ENCODE measurements at places on chromosomes 7 and 10.
A peak's percentile ranks its signal among the peaks of the same experiment; 100 is the strongest.

GRCh38 chr10:88670497-88670896 lies 6.3 kb downstream of the LIPF start:
- no peak for DNase-seq

DNA sequence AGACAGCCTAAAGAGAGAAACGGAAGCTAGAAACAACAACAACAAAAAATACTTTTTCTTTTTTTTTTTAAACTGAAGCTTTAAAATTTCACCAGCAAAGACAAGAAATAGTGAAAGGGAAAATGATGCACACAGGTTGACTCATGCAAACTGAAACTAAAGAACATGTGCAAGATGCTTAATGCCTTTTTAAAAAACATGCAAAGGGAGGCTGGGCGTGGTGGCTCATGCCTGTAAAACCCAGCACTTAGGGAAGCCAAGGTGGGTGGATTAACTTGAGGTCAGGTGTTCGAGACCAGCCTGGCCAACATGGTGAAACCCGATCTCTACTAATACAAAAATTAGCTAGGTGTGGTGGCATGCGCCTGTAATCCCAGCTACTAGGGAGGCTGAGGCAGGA lies 15.1 kb upstream of the CUBN start:
- peak; percentile 2 for DNase-seq

DNA sequence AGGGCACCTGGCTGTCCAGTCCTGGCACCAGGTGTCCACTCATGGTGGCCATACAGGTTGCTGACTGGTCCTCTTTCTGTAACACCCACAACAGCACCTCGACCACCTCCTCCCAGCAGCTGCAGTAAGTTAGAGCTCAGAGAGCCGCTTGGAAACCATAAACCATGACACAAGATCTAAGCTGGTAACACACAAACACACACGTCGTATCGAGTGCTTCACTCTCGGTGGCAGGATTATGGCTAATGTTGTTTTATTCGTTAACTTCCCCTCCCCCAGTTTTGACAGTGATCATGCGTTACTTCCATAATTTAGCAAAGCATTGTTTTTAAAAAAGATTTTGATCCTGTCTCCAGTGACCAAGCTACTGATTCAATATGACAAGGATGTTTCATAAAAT lies 59.7 kb downstream of the CAMK2B start:
- no peak for DNase-seq

DNA sequence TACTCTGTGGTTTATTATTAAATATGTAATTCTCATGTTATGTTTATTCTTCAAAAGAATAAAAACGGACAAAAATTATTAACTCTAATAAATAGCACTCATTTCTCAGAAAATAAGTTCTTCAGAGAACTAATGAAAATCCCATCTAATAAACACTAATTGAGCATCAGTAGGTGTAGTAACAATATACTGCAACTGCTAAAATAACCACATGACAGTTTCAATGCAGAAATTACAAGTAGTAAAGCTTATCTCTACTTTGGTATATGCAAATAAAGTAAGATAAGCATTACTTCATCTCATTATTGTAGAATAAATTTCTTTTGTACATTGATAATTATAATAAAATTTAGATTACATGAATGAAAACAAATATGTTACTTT lies 56.4 kb upstream of the DKK1 start:
- DNase-seq = no peak

GRCh38 chr7:117322741-117323304 lies at the start of gene WNT2:
TSS of gene WNT2 (minus strand) at chr7:117323058. CDS start at chr7:117322989, 69 bp downstream.
- DNase-seq = no peak

- DNase-seq = no peak
Observed at GRCh38 chr10:91907914-91908336, 1.4 kb downstream of the FGFBP3 start.

DNA sequence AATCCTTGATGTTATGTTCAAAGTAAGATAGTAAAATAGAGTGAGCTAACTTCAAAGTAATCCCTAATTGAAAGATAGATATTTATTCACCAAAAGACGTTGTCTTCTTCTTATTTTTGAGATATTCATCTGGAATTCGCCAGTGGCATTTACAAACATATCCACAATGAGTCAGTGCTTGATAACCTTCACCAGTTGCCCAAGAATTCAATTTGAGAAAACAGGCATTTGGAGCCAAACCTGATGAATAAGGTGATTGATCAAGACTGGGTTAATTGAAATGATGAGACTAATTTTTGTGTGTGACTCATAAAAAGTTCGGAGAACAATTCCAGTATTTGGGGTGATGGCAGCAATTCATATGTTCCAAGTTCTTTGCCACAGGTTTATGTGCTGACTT lies 344.0 kb downstream of the ARL4A start:
- no peak for DNase-seq

GRCh38 chr10:70193391-70193844 lies 23.1 kb upstream of the SAR1A start:
- no peak for DNase-seq

- DNase-seq = no peak
Observed at GRCh38 chr10:103490986-103491314, 2.6 kb upstream of the NEURL1 start.

- no peak for DNase-seq
Observed at GRCh38 chr10:106555599-106555998, 608.9 kb downstream of the SORCS1 start.

GRCh38 chr10:80253266-80253962 lies 36.0 kb downstream of the MAT1A start:
- no peak for DNase-seq

DNA sequence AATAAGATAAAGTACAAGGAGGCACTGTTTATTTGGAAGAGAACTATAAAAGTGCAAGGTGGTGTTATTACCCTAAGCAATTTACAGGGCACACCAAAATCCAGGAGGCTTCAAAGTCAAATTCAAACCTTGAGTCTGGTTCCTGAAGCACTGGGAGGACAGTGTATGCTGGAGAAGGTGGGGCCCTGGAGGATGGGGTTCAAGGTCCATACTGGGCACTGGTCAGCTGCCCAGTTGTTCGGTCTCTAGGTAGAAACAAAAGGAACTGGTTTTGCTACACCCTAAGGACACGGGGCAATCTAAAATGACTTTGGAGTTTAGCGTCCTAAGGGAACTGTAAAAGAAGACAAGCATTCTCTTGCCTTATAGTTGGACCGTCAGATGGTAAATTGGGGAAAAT lies 78.4 kb upstream of the ELMO1 start:
- no peak for DNase-seq

GRCh38 chr10:71124921-71125748 lies 87.2 kb upstream of the UNC5B start:
- DNase-seq = no peak

GRCh38 chr10:85224366-85224940 lies 896.1 kb downstream of the CCSER2 start:
- no peak for DNase-seq

- DNase-seq = no peak
Observed at GRCh38 chr10:111319866-111320265, 243.0 kb downstream of the ADRA2A start.

- DNase-seq = no peak
Observed at GRCh38 chr10:22753786-22754185, 39.4 kb upstream of the PIP4K2A start.

Data from CD4-positive, alpha-beta memory T cell (primary cell).